ENCODE measurements at places on chromosomes 1 and 21.

DNA sequence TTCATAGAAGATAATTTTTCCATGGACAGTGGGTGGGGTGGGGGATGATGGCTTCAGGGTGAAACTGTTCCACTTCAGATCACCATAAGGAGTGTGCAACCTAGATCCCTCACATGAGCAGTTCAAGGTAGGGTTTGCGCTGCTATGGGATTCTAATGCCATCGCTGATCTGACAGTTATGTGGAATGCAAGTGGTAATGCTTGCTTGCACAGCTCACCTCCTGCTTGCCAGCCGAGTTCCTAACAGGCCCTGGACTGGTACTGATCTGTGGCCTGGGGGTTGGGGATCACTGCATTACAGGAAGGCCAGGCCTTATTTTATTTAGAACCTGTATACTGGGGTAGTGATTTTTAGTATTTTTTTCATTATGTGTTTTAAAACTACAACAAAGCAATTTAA lies 22.0 kb downstream of the MAN1A2 start:
- DNase-seq = no peak

- no peak for DNase-seq
These were observed 6.2 kb downstream of the ZRANB2 start for GRCh38 chr1:71074681-71075080.

DNA sequence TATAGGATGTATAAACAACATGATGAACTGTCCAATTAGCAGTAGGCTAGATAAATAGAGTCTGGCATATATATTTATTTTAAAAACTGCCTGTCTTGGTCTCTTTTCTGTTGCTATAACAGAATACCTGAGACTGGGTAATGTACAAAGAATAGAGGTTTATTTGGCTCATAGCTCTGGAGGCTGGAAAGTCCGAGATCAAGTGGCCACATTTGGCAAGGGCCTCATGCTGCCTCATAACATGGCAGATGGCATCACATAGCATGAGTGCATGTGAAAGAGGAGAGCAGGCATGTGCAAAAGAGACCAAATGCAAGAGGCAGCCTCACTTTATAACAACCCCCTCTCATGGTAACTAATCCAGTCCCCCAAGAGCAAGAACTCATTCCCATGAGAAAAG lies 6.0 kb downstream of the STYXL2 start:
- no peak for DNase-seq

DNA sequence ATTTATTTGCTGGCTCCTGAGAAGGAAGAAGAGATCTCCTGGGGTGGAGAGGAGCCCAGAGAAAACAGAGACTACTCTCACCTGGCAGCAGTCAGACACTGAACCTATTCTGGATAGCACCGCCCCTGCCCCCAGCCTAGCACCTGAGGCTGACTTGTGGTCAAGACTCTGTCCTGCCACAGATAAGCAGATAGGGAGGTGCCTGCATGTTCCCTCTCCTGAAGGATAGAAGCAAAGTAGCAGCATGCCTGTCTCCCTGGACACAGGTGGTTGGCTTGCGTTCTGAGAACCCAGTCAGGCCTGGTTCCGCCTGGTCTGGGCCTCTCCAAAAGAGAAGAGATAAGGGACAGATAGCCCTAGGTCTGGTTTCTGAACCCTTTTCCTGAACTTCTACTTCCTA lies 1.3 kb upstream of the EFNA3 start:
- no peak for DNase-seq

DNA sequence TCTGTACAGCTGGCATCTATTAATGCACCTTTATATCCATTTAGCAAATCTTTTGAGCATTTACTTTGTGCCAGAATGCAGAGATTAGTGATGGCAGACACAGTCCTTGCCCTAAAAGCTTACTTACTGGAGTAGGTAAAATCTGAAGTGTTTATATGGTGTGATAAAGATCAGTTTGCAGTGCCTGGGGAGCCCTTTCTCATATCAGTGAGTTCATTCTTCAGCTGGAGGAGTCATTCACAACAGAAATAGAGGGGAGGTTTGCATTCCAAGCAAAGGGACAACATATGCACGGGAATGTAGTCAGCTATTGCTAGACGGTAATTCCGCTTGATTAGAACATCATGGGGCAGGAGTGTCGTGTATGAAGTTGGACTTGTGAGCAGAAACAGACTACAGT lies 8.4 kb downstream of the SLC35F3 start:
- DNase-seq = no peak

All from activated CD8-positive, alpha-beta memory T cell treated with anti-CD3 and anti-CD28 coated beads for 24 hours (primary cell).